ENCODE measurements at places on chromosomes 12 and 14. TPM values are rescaled to one million over a fixed set of nuclear protein-coding genes. Genes with fewer than 3 reads are reported as not detected.
A peak's percentile ranks its signal among the peaks of the same experiment; 100 is the strongest.

VRTN gene
- total RNA-seq: not detected

ERBB3 gene
- 0.22 TPM for total RNA-seq

DNA sequence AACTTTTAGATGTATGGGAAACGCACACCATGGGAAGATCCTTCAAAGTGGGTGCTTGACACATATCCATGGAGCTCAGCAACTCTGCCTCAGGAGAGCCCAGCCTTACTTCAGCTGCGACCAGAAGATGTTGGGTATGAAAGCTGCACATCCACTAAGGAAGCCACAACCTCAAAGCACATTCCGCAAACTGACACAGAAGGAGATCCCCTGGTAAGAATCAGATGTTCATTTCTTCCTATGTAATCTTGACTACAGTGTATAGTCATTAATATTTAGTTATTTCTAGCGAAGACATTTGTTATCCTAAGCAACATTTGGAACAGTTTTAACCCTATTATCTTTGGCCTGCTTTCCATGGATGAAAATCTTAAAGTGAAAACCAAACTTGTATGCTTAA lies 374.2 kb downstream of the NAV3 start:
- H3K36me3 ChIP-seq: no peaks in the 10 kb centered on the region
- no peak overlapping the region for H3K4me3 ChIP-seq
- DNase-seq: no peak
- H3K4me1 ChIP-seq: no peaks in the 10 kb centered on the region
- no peaks in the 10 kb centered on the region for H3K27me3 ChIP-seq

DNA sequence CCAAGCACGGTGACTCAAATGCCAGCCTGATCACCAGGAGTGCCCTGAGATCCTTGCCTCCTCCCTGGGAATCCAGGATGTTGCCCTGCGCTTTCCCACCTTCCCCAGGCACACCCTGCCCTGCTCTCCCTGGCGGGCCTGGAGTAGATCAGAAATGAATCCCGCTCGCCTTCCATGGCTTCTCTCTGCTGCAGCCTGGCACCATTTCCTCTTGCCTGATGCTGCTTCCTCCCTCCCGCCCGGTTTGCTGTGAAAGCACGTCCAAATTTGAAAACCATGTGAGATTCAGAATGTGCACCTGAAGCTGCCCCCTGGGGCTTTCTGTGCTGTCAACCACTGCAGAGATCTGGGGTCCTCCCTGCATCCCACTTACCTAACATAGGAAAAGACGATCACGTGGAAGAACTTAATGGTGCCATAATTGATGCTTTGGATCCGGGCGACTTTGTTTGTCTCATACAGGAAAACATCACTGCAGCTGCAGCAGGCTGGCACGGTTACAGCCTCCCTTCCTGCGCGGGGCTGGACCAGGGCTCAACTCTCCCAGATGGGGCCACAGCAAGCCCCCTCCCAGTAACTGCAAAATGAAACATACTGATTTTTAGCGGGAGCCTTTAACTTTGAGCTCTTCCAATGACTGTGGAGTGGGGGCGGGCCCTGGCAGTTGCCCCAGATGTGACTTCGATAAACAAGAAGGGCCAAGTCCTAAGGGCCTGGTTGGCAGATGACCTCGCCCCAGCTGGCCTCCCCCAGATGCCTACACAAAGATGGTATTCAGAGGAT lies 24.9 kb upstream of the C12orf76 start:
- no peaks in the 10 kb centered on the region for H3K27me3 ChIP-seq
- no peaks in the 10 kb centered on the region for H3K36me3 ChIP-seq
- no peak for DNase-seq
- peaks cover 20% of the 10 kb centered on the region for H3K4me1 ChIP-seq

DNA sequence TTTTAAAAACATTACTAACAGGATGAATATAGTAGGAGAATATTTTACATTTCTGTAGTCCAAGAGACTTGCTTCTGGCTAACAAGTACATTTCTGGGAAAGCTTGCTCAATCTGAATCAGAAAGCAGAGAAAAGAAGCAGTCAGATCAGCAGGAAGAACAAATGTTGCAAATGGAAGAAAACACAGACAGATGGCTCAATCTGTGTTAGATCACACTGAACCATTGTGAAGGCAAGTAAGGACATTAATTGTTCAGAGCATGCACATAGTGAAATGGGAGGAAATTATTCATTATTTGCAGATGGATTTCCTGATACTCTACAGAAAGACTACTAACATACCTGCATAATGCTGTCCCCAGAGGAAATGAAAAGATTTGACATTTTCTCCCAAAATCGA lies 65.2 kb upstream of the CNOT2 start:
- H3K4me3 ChIP-seq: no peak overlapping the region
- no peaks in the 10 kb centered on the region for H3K36me3 ChIP-seq
- no peaks in the 10 kb centered on the region for H3K4me1 ChIP-seq
- DNase-seq: no peak
- no peaks in the 10 kb centered on the region for H3K27me3 ChIP-seq
- H3K27ac ChIP-seq: no peak overlapping the region

GRCh38 chr12:122819209-122819785 lies 16.0 kb upstream of the HIP1R start:
- H3K27ac ChIP-seq: no peak overlapping the region
- no peak for DNase-seq
- no peaks in the 10 kb centered on the region for H3K27me3 ChIP-seq

- H3K4me3 ChIP-seq: no peak overlapping the region
- no peaks in the 10 kb centered on the region for H3K27me3 ChIP-seq
- DNase-seq: no peak
- no peaks in the 10 kb centered on the region for H3K36me3 ChIP-seq
- H3K4me1 ChIP-seq: no peaks in the 10 kb centered on the region
Measured at GRCh38 chr12:91601054-91601453, 418.4 kb upstream of the DCN start.

GRCh38 chr12:82746668-82747067 lies 60.0 kb downstream of the TMTC2 start:
- H3K4me3 ChIP-seq: no peak overlapping the region
- no peak overlapping the region for H3K27ac ChIP-seq

GRCh38 chr12:2035431-2036055 lies 17.2 kb upstream of the CACNA1C start:
- H3K4me1 ChIP-seq: peaks cover 11% of the 10 kb centered on the region
- DNase-seq: no peak
- no peak overlapping the region for H3K27ac ChIP-seq
- H3K36me3 ChIP-seq: no peaks in the 10 kb centered on the region
- H3K4me3 ChIP-seq: peak overlapping the region; percentile 47

Data from CD4-positive, alpha-beta T cell (primary cell).